ENCODE measurements at places on chromosomes 5 and 9.
A peak's percentile ranks its signal among the peaks of the same experiment; 100 is the strongest.

- DNase-seq, result no peak
These were observed 844 bp upstream of the MCCC2 start for GRCh38 chr5:71586052-71586940.

DNA sequence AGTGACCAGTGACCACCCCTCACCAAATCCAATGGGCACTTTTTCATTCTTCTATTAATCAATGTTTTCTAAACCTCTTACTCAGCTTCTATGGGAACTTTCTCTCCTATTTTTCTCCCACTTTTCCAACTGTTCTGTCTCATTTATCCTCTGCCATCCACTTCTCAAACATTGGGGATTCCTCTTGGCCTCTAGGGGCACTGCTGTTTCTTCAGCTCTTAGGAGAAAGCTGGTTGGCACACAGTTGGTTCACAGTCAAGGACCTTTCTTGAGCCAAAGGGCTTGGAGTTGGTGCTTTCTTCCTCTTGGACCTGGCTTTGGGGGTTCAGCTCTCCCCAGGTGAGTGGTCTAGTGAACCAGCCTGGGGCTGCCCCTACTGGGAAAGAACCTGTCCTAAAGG lies 112.2 kb upstream of the LHFPL2 start:
- DNase-seq, result no peak

DNA sequence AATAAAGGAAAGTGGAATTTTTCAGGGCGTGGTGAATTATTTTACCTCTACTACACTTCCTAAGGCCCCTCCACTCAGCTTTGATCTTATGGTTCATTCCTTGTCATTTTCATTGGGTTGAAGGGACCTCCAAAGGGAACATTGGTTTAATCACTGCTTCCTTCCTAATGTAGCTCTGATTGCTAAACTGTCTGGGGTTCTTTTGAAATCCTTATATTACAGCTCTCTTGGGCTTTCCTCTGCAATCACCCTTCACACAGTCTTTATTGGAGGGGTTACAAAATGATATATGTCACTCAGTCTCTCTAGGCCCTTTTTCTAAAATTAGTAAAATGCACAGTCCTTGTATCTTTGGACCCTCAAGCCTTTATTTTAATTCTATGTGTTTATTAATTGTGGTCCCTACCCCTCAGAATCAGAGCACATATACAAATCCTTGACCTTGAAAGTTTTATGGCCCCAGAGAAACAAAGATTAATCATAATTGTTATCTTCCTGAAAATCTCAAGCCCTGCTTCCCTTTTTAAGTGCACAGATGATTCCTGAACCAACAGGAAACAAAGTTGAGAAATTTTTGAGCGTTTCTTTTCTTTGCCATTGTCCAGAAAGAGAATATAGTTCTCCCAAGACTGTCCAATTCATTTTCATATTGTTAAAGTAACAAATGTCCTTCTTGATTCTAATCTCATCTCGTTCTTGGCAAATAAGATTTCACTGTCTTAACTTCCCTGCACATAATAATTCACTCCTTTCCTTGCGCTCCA lies 330.0 kb downstream of the ARRDC3 start:
- DNase-seq, result no peak

- no peak for DNase-seq
These were observed 32.8 kb downstream of the AFAP1L1 start for GRCh38 chr5:149304195-149305078.

- DNase-seq, result no peak
These were observed 20.8 kb downstream of the GBGT1 start for GRCh38 chr9:133142684-133143622.

- no peak for DNase-seq
These were observed 9.5 kb downstream of the DELE1 start for GRCh38 chr5:141933151-141933550.

DNA sequence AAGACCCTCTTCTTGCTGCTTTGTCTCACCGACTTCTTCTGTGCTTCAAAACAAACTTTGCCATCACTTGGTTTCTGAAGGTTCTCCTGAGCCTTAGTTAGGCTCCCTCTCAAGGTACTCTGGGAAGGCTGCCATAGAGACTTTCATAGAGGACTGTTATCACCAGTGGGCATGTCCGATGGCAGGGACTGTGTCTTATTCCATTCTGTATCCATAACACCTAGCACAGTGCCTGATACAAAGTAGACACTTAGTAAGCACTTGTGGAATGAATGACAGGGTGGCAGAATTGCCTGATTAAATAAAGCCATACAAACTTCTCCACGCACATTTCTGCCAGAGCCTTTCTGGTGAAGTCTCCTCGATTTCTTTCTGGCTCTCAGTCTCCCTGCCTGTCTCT lies 32.7 kb downstream of the AGXT2 start:
- DNase-seq, result no peak

- DNase-seq, result no peak
These were observed 67.8 kb downstream of the FGF1 start for GRCh38 chr5:142618130-142618523.

DNA sequence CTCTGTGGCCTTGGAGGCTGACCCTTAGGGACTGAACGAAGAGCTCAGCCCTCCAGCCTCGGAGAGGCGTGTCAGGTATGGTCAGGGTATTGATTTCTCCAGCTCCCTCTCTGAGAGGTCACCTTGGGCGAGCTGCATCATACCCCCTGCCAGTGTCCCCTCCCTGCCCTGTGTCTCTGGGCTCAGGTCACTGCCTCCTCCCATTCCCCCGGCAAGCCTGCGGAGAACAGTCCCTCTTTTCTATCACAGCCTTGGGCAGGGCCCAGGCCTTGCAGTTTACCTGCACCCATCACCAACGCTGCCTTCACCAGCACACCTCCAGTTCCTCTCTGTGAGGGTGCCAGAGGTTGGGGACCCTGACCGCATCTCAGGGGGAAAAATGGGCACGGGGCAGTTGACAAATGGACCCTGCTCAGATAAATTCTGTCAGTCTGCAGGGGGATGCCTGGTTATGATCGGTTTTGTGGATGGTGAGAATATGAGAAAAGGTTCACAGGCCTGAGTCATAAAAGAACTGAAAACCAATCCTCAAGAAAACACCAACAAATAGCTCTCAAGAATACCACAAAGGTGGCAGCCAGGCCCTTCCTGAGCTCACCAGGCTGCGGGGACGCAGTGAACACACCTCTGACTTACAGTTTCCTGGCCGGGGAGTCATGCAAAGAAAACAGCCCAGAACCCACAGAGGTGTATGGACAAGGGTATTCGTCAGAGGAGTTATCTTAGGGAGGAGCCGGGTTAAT lies 24.7 kb upstream of the RXRA start:
- DNase-seq, result no peak

DNA sequence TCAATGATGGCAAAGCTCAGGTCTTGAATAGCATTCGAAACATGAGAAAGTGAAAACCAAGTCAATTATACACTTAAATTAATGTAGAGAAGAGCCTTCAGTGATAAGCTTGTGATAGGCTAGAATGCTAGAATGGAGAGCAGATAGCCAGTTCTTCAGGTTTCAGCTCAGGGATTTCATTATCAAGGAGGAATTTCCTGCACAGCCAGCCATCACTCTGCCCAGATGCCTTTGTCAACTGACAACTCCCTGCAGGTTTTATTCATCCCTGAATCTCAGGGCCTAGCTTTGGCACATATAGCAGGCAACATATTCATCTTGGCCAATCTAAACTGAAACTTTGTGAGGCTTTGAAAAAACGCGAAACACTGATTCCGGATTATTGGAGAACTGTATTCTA lies 199.3 kb upstream of the CDH6 start:
- DNase-seq, result no peak

DNA sequence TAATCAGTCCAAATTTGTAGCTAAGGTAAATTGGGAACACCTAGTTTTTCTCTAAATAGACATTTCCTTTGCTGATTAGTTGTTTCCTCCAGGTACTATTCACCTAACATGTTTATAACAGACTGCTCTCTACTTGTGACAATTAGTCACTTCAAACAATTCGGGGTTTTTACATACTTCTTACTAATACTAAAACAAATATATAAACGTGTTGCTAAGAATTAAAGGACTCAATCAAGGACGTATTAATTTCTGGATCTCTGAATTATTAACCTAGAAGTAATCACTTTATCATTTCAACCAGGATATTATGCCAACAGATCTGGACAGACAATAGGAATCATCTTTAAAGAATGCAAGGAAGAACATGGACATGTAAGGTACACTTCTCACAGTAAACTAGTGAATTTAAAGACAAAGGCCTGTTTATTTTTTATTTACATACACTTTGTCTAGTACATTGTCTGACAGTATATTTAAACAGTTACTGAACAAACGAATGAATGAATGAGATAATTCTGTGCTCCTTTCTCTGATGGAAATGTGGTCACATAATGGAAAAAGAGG lies 22.3 kb downstream of the PJA2 start:
- no peak for DNase-seq

DNA sequence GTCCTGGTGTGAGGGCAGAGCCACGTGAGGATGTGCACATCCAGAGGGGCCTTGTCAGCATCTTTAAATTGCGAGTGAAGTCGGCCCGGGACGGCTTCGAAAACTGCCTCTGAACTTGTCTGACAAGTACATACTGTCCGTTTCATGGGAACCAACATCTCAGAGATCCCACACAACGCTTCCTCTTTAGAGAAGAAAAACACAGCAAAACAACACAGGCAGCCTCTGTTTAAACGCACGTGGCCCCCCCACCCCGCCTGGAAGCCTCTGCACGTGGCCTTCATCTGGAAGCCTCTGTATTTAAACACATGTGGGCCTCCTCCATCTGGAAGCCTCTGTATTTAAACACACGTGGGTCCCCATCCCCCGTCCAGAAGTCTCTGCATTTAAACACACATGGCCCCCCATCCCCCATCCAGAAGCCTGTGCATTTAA lies 29.2 kb downstream of the CEP72 start:
- DNase-seq, result no peak

DNA sequence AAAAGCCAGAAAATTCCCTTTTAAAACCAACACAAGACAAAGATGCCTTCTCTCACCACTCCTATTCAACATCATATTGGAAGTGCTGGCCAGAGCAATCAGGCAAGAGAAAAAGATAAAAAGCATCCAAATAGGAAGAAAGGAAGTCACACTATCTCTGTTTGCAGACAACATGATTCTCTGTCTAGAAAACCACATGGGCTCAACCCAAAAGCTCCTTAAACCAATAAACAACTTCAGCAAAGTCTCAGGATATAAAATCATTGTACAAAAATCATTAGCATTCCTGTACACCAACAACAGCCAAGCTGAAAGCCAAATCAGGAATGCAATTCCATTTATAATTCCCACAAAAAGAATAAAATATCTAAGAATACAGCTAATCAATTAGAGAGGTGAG lies 112.0 kb downstream of the ADAMTSL1 start:
- DNase-seq, result no peak

- no peak for DNase-seq
These were observed 2.6 kb upstream of the FOCAD start for GRCh38 chr9:20681467-20681866.

DNA sequence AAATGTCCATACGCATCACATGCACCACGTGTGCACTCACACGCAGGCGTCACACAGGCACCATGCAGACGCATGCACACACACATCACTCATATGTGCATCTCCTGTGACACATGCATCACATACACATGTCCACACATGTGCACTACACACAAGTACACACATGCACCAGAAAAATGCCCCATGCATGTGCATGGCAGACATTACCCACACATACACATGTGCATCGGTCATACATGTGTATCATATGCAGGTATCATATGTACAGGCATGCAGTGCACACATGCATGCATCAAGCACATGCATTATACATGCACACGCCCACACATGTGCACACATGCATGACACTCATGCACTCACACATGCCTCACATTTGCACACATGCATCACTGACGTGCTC lies 26.1 kb downstream of the ADAMTS2 start:
- no peak for DNase-seq

GRCh38 chr5:75975496-75975895 lies 107.7 kb upstream of the SV2C start:
- no peak for DNase-seq

GRCh38 chr9:86175223-86175622 lies 75.9 kb upstream of the GOLM1 start:
- no peak for DNase-seq

DNA sequence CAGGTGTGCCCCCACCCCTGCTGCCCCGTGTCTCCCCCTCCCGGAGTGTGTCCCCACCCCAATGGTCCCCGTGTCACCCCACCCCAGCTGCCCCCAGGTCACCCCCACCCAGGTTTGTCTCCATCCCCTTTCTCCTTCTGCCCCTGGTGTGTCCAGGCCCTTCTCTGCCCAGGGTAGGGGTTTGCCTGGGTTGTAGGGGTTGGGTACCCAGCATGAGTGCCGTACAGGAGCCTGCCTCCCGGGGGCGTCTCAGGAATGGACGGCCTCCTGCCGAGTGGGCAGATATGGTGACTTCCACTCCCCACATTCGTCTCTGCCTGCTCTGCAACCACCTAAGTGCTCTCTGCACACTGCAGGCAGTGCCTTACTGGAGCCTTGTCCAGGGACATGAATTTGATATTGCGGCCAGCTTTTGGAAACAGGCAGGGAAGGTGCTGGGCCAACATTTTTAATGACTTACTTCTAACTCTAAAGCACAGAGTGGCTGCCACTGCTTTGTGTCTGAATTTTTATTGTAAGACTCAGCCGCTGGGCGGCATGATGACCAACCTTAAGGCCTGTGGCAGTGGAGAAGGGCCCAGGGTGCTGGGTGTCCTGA lies 6.7 kb downstream of the LRRC14B start:
- no peak for DNase-seq

GRCh38 chr9:12961276-12961809 lies 186.5 kb downstream of the LURAP1L start:
- no peak for DNase-seq

GRCh38 chr5:111122398-111122797 lies 30.2 kb downstream of the WDR36 start:
- no peak for DNase-seq

- DNase-seq, result no peak
These were observed 101.2 kb downstream of the AOPEP start for GRCh38 chr9:94827584-94828304.

- DNase-seq, result no peak
These were observed 54.8 kb downstream of the SLC22A5 start for GRCh38 chr5:132424167-132424880.

- DNase-seq, result peak; percentile 1
These were observed 528.0 kb upstream of the NMUR2 start for GRCh38 chr5:152933056-152933455.

All from hippocampal formation (tissue), 2 donors.